ENCODE measurements at places on chromosomes 7 and 10. TPM values are rescaled to one million over a fixed set of nuclear protein-coding genes. Genes with fewer than 3 reads are reported as not detected.

GPRIN2 gene
- polyA plus RNA-seq: 5.8 TPM

PEX1 gene
- polyA plus RNA-seq: 45.4 TPM

LUC7L2 gene
- 179 TPM for polyA plus RNA-seq

AOAH gene
- 4.8 TPM for polyA plus RNA-seq

INTS15 gene
- 28.8 TPM for polyA plus RNA-seq

EIF3B gene
- polyA plus RNA-seq: 144 TPM

VENTX gene
- 0.32 TPM for polyA plus RNA-seq

ZNF467 gene
- polyA plus RNA-seq: 38.1 TPM

MACC1 gene
- polyA plus RNA-seq: 5.4 TPM

All from right lung (tissue), 10 donors.